ENCODE measurements at places on chromosomes 7 and 10. TPM values are rescaled to one million over a fixed set of nuclear protein-coding genes. Genes with fewer than 3 reads are reported as not detected.

Gene PCLO
- 0.36 TPM for total RNA-seq

Gene C10orf143
- total RNA-seq: 0.49 TPM

Gene HGF
- 194 TPM for total RNA-seq

- DNase-seq: peak; percentile 31
Measured at GRCh38 chr7:79781716-79782115, 328.2 kb upstream of the MAGI2 start.

DNA sequence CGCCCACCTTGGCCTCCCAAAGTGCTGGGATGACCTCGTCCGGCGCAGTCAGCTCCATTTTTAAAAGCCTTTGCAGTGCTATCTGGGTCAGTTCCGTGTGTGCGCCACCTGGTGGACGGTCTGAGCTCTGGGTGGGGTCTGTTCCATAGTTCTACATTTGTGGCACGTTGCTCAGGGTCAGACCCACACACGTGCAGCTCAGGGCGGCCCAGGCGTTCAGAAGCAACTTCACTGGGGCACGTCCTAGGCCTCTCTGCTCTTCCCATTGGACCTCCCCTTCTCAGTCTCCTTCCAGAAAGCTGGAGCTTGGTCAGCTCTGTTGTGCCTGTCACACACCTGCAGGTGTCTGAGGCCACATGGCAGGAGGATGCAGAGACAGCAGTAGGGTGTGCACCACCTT lies 137.9 kb downstream of the DNAJB6 start:
- no peak for DNase-seq

- DNase-seq: no peak
Measured at GRCh38 chr7:141641876-141642275, 60.1 kb downstream of the DENND11 start.

- DNase-seq: no peak
Measured at GRCh38 chr7:116145245-116145852, 65.0 kb upstream of the TES start.

DNA sequence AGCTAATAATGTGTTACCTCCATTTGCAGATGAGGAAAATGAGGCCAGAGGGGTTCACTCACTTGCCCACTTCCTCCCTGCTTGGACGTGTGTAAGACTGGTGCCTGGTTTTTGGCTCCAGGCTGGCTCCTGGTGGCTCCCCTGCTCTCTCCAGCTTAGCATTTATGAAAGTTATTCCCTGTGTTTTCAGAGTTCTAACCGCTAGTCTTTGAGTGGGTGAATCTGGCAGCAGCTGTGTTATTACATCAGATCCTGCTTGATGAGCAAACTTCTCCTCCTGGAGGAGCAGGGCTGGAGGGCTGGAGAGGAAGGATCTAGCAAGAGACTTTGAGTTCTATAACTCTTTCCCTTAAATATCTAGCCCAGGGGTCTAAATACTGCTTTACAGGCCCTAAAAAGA lies 80.9 kb upstream of the AGBL3 start:
- peak; percentile 95 for DNase-seq

GRCh38 chr7:103773726-103774125 lies 215.7 kb downstream of the RELN start:
- no peak for DNase-seq

Data from fibroblast of the aortic adventitia (primary cell).